Suppressor macrophage treated with lipopolysaccharide for 1 hour (primary cell): ENCODE measurements at places on chromosomes 3 and 15.

DNA sequence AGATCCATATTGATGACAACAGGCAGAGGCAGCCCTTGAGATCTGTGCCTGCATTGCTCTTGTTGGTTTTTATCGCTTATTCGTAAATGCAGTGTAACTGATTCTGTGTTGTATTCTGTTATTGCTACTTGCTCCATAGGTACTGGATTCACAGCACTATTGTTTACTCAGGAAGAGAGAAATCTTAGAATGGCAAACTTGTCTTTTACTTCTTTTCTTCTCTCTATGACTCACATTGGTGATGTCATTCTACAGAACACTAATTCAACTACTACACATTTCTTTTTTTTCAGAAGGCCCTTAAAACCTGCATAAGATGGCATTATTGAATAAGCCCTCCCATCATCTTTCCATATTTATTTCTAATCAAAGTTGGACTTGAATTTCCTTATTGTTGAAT, 201.0 kb upstream of the GBE1 start:
- no peak for DNase-seq

GRCh38 chr3:158091531-158091930, 14.7 kb downstream of the SHOX2 start:
- no peak for DNase-seq

GRCh38 chr3:71905426-71905825, 120.5 kb upstream of the PROK2 start:
- DNase-seq = peak; percentile 93

DNA sequence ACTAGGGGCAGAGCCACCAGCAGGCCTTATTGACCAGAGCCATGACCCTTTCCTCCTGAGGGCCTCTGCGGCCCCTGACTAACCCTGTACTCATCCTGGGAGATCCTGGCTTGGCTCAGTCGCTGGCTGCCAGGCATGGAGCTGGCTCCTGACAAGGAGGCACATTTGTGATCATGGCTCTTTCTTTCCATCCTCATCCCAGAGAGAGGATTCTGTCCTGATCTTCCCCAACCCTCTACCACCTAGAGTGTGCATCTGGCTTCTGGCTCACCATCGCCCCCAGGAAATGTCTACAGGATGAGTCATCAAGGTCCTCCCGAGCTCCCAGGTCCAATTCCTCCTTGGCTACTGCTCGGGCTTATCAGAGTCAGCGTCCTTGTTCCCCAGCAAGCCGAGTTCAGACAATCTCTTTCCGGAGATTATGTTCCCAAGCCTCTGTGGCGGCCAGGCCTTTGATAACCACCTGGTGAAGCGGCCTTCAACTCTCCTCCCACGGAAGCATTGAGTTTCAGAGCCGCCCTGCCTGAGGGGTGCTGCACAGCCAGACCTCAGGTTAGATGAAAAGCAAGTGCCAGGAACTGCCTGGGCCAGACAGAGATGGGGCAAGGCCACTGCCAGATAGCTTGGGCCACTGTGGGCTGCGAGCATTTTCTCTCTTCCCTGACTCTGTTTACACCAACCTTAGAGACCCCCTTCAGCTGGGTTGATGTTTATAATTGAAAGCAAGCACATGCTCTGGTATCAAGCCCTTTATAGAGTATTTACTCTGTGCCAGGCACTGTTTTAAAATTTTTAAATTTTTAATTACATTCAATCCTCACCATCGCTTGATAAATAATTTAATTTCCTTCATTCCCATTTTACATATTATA, 44.3 kb upstream of the MRPS22 start:
- no peak for DNase-seq

DNA sequence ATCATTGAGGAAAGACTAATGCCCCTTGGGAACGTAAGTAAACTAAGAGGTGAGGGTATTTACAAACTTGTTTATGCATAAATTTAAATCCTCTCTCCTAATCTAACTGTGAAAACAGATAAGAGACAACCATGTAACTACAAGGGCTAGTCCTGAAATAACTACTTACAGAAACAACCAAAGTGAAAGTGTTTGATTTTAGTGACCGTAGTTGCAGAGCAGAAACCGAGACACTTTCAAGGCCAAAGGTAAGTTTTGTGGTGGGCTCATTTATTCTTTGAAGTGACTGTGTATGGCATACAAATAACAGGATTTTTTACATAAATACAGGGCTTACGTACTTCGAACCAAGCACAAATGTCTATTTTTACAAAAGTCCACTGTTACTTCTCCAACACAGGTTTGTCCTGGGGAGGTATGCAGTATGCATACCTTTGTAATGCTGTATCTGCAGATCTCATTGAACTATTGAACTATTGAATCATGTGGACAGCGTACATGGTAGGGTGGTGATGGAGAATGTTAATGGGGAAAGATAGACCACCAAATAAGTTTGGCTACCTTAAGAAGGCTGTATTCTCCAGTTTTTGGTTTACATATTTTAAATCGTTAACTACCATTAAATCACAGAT, 99.6 kb upstream of the RBMS3 start:
- no peak for DNase-seq

- DNase-seq = no peak
Measured at GRCh38 chr3:177250151-177250550, 52.9 kb upstream of the TBL1XR1 start.

GRCh38 chr3:120021523-120021922, 72.7 kb downstream of the GSK3B start:
- peak; percentile 19 for DNase-seq

GRCh38 chr3:169940470-169941181, 26.0 kb upstream of the SEC62 start:
- DNase-seq = no peak

DNA sequence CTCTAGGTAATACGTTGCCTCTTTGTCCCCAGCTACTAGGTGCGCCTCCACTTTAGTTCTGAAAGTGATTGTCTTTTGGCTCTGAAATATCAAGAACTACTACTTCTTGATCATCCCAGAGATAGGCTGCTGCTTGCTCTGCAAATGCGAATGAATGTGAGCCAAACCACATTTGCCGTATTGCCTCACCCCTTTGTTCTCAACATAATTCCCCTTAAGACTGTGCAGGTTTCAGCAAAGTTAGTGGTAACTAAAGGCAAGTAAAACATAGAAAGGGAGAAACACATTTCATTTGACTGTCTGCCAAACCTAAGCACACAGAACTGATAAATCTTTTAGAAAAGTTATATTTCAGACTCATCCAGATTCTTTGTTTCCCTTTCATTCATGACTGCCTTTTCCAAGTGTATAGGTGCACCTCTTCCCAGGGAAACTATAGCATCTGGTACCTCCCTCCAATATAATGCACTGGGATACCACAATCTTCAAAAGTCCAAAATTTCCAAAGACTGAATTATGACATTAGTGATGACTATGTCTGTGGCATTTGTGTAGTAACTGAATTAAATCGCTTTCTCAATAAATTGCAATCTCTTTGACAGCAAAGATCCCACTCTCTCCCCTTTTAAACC, 720.6 kb upstream of the CBLB start:
- peak; percentile 4 for DNase-seq
